ENCODE measurements at places on chromosomes 7 and 10.

DNA sequence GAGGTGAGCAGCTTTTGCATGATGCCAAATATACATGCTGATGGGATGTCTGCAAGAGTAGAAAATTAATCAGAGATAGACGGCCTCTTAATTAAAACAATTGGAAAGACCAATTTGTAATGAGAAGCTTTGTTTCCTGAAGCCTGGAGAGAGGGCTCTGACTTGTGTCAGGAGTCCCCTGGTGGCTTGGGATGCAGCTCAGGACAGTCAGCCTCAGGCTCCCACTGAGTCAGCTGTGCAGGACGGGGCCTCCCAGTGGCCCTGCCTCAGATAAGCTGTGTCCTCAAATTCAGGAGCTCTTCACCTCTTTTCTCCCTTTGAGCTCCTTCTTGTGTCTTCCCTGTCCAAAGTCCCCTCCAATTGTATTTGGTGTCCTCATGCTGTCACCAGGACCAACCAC lies 438.9 kb upstream of the PODXL start:
- no peak for DNase-seq

DNA sequence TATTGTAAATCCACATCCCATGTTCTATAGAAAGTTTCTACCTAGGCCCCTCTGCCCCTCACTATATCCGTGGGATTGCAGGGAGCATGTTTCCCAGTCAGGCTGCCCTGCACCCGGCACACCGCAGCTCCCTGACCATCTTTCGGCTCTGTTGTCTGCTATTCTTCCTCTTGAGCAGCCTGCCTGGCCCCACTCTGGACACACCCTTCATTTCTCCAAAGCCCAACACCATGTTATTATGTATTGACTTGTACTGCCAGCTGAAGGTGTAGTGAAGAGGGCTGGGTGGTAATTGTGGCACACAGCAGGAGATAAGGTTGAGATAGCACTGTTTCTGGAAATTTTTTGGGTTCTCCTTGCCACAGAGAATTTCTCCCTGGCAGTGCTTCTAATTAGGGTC lies 9.8 kb downstream of the LRMDA start:
- DNase-seq = no peak

DNA sequence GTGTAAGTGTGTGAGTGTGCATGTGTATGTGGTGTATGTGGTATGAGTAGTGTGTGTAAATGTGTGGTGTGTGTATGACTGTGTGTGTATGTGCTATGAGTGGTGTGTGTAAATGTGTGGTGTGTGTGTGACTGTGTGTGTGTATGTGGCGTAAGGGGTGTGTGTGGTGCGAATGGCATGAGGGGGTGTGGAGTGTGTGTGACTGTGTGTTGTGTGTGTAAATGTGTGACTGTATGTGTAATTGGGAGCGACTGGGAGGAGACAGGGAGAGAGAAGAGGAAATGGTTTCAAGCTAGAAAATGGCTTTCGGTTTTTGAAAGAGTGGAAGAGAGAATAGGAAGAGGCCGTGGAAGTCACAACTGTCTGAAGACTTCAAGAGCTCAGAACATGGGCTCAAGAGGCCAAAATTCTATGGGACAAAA lies 23.6 kb upstream of the GATAD1 start:
- DNase-seq = no peak

- no peak for DNase-seq
Observed at GRCh38 chr10:128469515-128469914, 343.3 kb upstream of the MKI67 start.

DNA sequence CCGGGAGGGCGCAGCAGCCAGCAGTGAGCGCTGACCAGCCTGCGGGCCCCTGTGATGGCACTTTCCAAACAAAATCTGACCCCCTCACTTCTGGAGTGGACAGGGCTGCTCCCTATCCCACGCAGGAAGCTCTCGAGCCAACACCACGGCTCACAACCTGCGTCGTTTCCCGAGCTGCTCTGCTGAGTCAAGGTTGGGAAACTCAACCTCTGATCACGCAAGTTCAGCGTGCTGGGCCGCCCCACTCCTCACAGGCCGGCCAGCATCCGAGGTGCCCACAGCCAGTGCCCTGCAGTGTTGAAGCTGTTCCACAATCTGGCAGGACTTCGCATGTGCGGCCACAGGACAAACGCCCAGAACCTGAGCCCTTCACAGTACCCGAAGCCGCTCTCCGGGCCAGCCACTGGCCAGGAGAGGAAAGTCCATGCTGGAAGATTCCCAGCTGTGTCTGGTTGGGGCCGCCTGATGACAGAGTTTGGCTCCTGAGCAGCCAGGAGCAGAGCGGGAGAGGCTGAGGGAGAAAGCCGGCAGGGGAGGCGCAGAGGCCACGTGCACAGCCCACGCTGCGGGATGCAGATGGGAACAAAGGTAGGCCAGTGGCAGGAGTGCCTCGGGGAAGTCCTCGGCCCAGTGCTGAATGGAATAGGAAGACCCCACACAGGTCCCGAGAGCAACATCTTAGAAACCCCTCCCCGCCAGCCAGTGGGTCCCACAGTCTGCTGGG lies 263.3 kb upstream of the TCERG1L start:
- no peak for DNase-seq

DNA sequence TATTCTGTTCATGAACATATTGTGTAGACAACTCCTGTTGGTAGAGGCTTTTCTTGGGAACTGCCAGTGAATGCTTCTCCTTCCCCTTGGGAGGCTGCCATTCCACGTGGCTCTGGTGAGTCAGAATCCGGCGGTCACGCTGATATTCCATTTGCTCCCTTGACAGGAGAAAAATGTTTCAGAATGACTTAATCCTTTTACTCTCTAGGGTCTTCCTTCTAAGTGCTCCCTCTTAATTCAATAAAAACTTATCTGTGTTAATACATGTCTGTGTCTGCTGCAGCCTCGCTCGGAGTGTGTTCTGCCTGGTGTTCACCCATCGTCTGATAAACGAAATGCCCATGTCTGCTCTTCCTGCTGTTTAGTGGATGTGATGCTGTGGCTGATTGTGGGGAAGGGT lies 278.6 kb downstream of the ARHGAP12 start:
- DNase-seq = no peak
